ENCODE measurements at places on chromosomes 4 and X.

GRCh38 chrX:2748171-2748814 lies 3.5 kb upstream of the XG start:
- no peak for DNase-seq

DNA sequence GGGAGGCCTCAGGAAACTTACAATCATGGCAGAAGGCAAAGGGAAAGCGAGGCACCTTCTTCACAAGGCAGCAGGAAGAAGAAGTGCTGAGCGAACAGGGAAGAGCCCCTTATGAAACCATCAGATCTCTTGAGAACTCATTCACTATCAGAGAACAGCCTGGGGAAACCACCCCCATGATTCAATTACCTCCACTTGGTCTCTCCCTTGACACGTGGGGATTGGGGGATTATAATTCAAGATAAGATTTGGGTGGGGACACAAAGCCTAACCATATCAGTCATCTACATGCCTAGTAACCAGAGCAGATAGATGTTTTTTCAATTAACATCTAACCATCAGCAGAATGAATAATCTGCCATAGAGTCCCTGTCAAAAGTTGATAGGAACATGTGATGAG lies 30.4 kb downstream of the FAM13A start:
- no peak for DNase-seq

DNA sequence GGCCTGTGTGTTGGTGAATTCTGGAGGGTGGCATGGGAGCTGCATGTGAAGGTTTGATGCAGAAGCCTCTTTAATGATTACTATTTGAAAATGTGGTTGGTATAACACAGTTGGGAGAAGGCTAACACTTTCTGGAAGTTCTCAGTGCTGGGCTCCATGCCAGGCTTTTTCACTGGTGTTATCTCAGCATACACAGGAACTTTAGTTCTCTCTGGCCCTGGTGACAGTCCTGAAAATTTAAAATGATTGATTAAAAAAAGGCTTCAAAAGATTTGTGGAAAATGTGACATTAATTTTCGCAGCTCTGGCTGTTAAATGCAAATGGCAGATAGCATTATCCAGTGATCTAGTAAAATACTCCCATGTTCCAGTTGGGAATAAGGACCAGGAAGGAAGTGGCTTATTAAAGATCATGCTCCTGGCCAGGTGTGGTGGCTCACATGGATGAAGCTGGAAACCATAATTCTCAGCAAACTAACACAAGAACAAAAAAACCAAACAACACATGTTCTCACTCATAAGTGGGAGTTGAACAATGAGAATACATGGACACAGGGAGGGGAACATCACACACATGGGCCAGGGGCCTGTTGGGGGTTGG lies 36.6 kb downstream of the DIPK2B start:
- peak; percentile 61 for DNase-seq

- DNase-seq = no peak
Observed at GRCh38 chr4:37998226-37998625, 38.0 kb downstream of the PTTG2 start.

GRCh38 chr4:35800669-35801068 lies 443.6 kb downstream of the ARAP2 start:
- no peak for DNase-seq

GRCh38 chrX:11787564-11787963 lies 29.5 kb downstream of the MSL3 start:
- peak; percentile 63 for DNase-seq

DNA sequence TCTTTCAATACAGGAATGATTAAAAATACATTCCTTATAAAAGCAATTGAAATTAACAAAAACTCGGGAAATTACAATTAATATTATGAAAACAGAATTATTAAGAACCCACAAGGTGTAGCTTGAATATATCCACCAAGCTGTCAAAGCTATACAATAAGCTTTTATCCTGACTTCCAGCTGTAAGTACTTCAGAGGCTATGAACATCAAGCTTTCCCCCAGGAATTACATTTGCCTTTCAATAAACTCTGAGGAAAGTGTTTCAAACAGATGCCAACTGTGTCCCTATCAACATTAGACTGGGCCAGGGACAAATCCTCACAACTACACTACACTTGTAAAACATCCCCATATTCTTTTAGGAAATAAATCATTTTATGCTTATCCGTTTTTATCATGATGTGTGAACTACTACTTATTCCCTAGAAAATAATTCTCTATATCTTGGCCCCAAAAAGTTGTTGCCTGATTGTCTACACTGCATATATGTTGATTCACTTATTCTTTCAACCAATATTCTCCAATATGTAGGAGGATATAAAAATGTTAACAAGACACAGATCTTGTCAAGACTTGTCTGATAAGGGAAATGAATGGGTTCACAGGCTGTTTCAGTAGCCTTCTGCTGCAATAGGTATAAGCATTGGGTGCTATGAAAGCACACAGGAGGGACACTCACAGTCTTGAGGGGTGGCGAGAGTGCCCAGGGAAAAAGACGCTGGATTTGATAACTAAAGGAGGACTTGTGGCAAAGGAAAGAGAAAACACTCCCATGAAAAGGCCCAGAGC lies 494.1 kb downstream of the CENPC start:
- DNase-seq = no peak

DNA sequence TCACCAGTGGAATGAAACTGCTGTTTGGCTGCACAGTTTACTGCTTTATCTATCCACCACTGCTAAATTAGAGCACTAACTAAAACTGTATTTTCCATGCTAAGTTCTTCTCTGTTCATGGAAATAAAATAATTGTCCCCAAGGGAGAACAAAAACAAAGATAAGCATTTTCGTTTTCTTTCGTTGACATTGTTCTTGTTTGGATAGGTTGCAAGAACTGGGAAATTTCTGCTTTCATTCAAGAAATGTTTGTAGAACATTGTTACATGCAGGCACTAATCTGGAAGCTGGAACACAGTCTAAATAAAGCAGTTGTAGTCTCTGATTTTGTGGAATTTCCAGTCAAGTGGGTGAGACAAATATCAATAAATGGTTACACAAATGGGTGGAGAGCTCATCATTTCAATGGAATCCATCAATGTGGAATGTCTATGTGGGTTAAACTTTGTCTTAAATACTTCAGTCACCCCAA lies 5.8 kb upstream of the CXCL8 start:
- no peak for DNase-seq

Data from dorsolateral prefrontal cortex (tissue), 122 donors.